ENCODE measurements at places on chromosomes 16 and 17. TPM values are rescaled to one million over a fixed set of nuclear protein-coding genes. Genes with fewer than 3 reads are reported as not detected.

Gene GDPD3
- 5.6 TPM for polyA plus RNA-seq

Gene ZNF205
- polyA plus RNA-seq: 13.2 TPM

Gene KCTD2
- polyA plus RNA-seq: 23.7 TPM

Gene TNFSF13
- 42.6 TPM for polyA plus RNA-seq

Gene RANBP10
- polyA plus RNA-seq: 8.8 TPM

Gene TBX21
- 0.31 TPM for polyA plus RNA-seq

Gene PCTP
- polyA plus RNA-seq: 14.9 TPM

Gene C17orf107
- polyA plus RNA-seq: 1.4 TPM

Gene NLRC3
- polyA plus RNA-seq: 0.86 TPM

Gene CCDC200
- not detected for polyA plus RNA-seq
